BJ (cell line): ENCODE measurements at places on chromosomes 3 and 15.

DNA sequence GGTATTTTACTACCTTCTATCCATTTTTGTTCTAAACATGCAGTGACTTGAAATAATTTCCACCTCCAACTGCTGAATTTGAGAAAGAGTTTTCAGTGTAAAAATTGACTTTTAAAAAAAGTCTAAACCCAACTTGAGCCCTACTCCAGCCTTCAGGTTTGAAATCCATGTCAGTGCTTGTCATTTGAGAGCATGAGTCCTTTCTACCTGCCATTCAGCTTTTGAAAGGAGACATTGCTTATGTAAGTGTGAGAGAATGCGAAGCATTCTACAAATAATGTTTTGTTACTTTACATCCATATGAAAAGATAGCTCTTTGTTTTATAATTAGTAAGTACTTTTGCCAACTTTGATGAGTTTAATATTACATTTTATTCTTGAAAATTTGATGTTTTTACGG, 329.2 kb downstream of the PTPRG start:
- no peak for DNase-seq

- no peak for DNase-seq
Measured at GRCh38 chr15:91200101-91200754, 100.2 kb downstream of the SV2B start.

DNA sequence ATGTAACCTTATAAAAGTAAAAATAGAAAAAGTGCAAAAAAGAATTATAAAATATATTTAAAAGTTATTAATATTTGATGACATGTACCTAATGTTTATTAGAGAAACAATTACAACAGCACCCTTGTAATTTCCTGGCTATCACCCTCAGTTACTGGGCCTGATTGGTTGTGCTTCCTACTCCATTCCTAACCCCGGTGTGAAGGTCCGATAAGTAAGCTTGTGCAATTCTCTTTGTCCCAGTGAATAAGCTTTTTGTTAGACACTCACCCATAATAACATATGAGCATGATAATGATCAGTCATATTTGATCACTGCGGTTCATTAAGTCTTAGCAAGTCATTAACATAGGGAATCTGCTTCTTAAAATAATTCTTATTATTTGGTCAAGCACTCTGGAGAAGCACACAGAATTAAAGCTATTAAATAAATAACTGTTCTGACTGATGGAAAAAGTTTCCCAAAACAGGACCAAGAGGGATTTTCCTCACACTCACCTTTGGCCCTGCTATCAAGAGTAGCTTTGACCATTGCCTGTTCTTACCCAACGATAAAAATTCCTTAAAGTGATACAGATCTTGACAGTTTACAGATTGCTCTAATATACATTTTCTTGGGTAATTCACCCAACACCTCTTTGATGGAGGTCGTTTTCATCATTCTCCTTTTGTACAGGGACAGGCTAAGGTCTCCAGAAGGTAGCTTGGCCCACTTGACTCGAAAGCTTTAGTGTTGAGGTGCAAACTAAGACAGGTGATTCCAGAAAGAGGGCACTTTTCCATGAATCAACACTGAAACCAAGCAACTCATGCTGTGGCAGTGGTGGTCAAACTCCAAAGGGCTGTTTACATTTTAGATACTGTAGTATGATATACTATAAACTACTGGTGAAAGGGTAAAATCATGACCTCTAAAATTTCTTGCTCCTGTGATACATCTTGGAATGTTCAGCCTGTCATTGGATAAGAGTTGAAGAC, 543.0 kb upstream of the KCNMB2 start:
- no peak for DNase-seq

GRCh38 chr3:141279077-141279967, 47.7 kb downstream of the PXYLP1 start:
- no peak for DNase-seq

DNA sequence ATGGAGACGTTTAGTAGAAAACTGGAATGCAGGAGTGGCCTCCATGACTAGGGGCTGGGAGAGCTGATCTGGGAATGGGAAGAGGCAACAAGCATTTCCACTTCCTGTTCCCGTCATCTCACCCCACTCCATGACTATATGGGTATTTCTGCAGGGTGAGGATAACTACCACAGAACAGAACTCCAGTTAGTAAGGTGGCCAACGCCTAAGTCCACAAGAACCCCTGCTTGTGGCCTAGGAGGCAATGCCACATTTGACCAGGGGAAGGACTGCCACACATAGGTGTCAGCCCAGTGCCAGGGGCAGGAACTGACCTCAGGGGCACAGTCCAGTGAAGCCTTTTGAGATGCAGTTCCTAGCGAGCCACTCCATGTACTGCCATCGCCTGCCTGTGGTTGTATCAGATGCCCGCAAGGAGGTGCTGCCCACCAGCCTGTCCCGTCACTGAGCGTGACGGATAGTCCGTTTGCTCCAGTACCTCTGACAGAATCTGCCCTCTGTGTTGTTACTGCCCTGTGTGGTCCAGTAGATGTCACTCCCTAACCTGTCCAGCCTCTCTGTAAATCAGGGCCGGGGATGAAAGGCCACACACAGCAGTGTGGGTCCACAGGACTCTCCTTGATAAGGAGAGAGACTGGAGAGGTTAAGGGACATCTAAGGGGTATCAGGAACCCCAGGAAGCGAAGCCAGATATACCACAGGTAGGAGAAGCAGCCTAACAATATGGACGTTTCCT, 3.5 kb upstream of the MTFMT start:
- no peak for DNase-seq

GRCh38 chr3:123158899-123159390, 42.8 kb upstream of the SEC22A start:
- no peak for DNase-seq

DNA sequence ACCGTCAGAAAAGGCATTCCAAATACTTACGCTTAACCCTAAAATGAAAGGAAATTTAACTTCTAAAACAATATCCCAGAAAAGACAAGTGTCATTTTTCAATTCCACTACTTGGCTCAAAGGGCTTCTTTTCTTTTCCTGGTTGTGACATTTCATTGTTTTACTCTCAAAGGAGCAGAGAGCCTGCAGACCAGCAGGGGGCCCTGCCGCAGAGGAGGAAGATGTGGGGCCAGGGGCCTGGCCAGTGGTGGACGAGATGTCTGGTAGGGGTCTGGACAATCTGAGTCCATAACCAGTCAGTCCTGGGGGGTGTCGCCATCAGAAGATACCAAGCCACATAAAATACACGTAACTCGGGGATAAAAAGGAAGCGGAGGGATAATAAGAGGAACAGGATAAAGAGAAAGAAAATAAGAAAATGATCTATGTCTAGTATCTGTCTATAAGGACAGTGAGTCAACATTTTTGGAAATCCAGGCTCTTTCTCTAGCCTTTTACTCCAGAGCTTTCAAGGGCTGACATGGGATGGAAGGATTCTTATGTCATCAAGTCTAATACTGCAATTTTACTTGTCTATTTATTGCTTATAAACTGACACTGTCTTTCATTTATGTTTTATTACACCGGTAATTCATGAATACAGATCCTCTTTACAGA, 54.2 kb upstream of the ARHGEF3 start:
- DNase-seq: no peak

DNA sequence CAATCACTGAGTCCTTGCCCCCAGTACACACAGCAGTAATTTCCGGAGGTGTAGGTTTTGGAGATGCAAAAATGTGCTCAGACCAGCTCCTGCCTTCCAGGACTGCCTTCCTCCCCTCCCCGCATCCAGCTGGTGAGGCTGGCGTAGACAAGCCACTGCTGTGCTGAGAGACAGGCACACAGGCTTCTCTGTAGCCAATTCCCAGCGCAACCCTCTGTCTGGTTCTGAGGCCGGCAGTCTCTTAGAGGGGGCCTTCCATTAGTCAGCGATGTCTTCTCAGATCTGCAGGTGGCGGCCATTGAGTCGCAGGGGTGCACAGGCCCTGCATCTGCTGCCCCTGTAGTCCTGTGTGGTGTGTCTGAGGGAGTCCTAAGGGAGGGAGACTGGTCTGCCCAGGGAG, 114.4 kb downstream of the DNAJB8 start:
- DNase-seq: no peak

GRCh38 chr3:132606085-132606484, 9.0 kb downstream of the ACKR4 start:
- no peak for DNase-seq

GRCh38 chr15:63029676-63030075, 12.9 kb upstream of the TPM1 start:
- DNase-seq: no peak

- no peak for DNase-seq
Measured at GRCh38 chr15:87722941-87723691, 533.4 kb downstream of the NTRK3 start.

GRCh38 chr3:99678023-99678422, 39.6 kb downstream of the COL8A1 start:
- DNase-seq: peak; percentile 96

DNA sequence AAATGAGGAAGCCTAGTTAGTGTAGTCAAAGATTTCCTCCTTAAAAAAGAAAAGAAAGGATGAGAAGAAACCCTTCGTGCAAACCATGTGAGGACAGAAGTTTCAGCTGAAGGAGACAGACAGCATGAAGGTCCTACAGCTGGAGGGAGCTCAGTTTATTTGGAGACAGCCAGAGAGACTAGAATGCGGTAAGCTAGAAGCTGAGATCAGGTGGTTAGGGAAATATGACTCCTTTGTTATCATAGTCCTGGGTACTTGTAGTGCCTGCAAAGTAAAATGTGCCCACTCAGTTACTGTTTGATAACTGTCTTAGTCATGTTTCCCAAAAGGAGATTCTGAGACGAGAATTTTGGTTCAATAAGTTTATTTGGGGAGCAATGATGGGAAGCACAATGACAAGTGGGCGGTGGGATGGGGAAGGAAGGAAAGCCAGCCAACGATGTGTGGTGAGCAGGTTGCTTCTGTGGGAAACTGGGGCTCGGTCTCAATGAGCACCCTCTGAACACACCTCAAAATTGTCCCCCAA, 178.8 kb upstream of the SNTN start:
- no peak for DNase-seq

DNA sequence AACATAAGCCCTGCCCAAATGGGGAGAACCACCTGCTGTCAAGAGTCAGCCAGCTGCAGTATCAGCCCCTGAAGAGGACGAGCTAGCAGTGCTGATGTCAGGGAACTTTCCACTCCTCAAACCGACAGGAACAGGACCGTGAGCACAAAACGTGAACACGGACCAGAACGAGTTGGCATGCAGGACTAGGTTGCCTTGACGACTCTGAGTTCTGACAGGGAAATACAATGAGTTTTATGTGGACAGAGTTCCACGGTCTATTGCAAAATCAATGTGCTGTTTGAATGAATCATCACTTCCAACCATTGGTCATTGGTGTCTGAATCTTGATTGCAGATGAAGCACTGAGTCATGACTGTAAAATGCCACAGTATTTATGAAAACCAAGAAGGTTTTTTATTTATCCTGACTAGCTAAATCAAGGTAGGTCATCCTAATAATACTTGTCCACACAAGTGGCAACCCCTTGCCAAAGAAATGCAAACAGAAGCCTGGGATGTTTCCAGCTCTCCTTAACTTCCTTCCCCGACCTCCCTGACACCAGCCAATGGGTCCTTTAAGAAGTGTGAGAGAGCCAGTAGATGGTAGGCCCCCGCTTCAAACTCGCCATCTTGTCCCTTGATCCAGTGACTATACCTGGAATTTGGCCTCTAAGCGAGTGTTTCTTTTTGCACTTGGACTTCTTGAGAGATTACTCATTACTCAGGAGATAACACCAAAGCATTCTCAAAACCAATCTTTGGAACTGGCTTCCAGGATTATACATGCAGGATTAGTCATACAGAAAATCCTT, 119.6 kb downstream of the ASB7 start:
- DNase-seq: peak; percentile 99

- no peak for DNase-seq
Measured at GRCh38 chr3:136075811-136076210, 110.3 kb downstream of the PPP2R3A start.

GRCh38 chr3:64856106-64856505, 168.3 kb upstream of the ADAMTS9 start:
- DNase-seq: no peak

- DNase-seq: no peak
Measured at GRCh38 chr3:10382892-10383849, 62.3 kb upstream of the SEC13 start.

- DNase-seq: no peak
Measured at GRCh38 chr15:90617668-90618097, 88.0 kb downstream of the CRTC3 start.

- no peak for DNase-seq
Measured at GRCh38 chr3:10936686-10937085, 55.9 kb upstream of the SLC6A1 start.

GRCh38 chr15:95804484-95804883, 526.0 kb upstream of the NR2F2 start:
- no peak for DNase-seq

DNA sequence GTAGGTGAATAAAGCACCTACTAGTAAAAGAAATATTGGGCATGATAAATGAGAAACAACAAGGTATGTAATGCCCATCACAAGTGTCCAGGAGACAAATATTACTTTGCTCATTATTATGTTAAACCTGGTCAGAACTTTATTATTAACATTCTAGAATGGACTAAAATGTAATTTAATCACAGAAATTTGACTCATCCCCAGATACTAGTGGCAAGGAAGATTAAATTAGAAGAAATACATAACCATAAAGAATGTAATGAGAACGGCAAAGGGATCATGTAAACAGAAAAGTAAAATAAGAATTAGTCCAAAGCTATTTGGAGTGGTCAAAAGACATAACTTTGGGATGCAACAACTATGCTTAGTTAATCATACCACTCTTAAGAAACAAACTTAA, 71.2 kb upstream of the STAC start:
- DNase-seq: no peak

DNA sequence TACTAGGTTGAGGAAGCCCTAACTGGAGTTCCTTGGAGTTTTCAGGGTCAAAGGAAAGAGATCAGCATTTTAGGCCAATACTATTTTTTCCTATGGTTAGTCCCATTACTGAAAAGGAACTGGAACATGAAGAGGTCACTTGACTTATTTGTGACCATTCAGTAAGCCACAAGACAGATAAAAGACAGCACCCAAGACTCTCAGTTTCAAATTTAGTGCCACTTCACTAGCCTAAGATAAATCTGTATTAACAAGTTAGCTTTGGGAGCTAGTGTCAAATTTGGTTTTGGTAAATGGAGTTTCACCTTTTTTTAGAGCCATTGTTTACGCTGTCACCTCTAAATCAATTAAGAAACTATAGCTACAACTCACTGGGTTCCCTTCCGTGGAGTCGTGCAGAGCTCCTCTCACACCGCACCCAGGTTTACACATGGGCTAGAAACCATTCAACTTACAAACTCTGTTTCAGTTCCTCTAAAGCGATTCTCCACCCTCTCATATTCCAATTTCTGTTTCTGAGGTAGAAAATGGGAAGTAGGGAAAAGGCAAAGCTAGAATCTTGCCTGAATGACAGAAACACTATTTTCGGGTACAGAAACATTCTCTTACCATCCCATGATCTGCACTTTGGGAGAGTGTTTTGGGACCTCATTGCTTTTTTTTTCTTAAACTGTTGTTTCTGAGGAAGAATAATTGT, 14.4 kb downstream of the CCDC32 start:
- DNase-seq: no peak

DNA sequence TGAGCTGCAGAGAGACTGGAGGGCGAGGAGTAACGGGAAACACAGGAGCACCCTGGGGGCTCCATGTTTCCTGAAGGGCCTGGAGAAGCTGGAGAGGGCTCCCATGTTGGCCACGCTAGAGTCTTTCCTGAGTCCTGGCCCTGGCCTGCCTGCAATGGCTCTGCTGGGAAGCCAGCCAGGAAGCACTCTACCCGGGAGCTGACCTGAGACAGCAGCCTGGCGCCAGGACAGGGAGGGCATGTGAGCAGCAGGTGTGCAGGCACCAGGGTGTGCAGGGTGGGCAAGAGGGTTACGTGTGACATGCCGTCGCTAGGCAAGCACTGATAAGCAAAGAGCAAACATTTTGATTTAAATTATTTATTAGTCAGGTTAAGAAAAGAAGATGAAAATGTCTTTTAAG, 301.4 kb downstream of the OCA2 start:
- no peak for DNase-seq

GRCh38 chr3:40097131-40098117, 212.1 kb upstream of the EIF1B start:
- no peak for DNase-seq
